ENCODE measurements at places on chromosomes 1 and 21.

DNA sequence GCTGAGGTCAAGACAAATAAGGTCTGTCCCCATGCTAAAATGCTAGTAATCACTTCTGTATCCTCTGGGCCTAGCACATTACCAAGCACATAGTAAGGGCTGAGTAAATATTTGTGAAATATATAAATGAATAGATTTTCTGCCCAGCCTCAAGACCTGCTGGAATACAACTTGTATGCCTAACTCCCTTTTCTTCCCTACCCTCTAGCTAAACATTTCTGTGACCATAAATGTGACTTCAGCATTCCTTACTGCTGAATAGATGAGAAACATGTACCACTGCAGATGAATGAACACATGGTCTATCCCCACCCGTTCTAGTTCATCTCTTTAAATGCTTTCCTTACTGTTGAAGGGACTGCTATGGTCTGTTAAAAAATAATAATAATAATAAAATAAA, 209.0 kb upstream of the HOOK1 start:
- no peak for DNase-seq

GRCh38 chr1:16172964-16173446, 17.1 kb upstream of the EPHA2 start:
- no peak for DNase-seq

- DNase-seq: no peak
Observed at GRCh38 chr1:243254233-243254926, 701 bp downstream of the CEP170 start.

DNA sequence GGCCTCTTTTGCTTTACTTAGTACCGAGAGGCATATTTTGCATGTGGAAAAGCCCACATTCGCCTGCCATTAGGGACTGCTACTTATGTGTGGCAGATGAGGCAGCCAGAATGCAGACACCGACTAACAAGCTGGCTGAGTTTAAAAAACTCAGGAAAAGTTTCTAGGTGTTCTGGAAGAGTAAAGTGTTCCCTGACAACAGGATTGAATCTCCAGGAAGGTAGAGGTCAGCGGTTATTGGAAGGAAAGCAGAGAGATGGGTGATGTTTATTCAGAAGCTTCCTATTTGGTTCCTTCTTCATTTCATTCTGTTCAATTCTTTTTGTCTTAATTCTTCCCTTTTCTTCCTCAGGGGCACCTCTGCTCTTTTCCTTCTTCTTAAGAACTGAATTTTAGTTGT, 206.9 kb upstream of the SNX7 start:
- DNase-seq: no peak

GRCh38 chr1:202268817-202269216, 72.9 kb downstream of the UBE2T start:
- DNase-seq: no peak

DNA sequence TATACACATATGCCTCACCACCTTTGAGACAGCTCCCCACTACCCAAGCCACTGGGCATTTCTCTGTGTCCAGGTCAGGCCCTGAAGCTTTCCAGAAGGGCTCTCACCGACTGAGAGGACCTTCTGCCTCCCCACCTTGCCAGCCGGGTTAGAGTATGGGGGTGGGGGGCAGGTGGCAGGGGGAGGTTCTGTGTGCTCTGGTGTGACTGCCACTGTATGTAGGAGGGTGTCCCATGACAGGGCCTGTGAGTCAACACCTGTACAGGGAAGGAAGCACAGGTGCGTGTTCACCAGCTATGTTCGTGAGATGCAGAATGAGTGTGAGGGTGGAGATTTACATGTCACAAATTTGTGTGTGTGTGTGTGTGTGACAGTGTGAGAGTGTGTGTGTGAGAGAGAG, 7.0 kb downstream of the AHDC1 start:
- DNase-seq: no peak

GRCh38 chr1:15246960-15247614, at the start of gene FHAD1:
FHAD1 (plus strand) TSS chr1:15247223; CDS start chr1:15251785, 4,562 bp downstream.
- no peak for DNase-seq

DNA sequence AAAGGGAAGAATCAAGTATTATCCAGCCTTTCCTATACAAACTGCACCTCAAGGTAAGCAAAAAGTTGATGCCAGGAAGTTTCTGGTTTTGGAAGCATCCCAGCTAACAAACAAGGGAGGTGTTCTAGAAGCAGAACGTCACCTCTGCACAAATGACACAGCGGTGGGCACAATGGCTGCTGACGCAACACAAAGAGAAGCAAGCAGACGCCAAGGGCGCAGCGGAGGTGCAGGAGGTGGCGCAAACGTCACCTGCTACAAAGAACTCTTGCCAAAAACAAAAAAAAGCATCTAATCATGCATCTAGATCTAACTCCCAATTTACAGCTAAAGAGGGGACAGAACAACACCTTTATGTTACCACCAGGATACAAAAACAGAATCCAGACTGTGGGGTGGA, 88.5 kb downstream of the NPHP4 start:
- no peak for DNase-seq

DNA sequence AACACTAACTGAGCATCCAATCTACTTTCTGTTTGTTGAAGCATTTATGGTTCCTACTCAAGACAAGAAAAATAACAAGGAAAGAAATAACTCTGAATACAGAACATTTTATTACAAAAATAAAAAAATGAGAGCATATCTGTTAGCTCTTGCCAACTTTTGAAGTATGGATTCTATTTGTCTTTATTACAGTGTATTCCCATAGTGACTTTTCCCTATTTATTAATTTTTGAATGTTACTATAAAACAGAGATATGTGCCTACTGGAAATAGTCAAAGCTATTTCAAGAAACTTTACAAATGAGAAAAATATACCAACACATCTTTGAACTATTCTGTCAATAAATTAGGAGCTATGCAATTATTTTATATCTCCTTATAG, 153.0 kb downstream of the HLX start:
- no peak for DNase-seq

DNA sequence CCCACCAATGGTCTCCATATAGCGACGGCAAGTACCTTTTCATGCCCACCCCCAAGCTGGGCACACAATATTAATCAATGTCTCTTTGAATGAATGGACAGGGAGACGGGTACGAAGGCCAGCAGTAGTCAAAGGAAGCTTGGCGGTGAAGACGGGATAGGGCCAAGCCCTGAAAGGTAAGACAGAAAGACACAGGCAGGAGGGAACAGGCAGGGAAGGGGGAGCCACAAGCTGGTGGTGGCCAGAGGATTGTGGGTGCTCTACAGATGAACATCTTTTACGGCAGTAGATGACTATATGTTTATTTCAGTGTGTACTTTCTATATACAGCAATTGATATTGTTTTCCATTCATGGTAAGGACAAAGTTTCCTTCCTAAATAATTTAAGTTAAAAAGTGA, 16.3 kb downstream of the CAPZB start:
- DNase-seq: no peak

- no peak for DNase-seq
Observed at GRCh38 chr1:154445040-154445472, 39.9 kb downstream of the IL6R start.

DNA sequence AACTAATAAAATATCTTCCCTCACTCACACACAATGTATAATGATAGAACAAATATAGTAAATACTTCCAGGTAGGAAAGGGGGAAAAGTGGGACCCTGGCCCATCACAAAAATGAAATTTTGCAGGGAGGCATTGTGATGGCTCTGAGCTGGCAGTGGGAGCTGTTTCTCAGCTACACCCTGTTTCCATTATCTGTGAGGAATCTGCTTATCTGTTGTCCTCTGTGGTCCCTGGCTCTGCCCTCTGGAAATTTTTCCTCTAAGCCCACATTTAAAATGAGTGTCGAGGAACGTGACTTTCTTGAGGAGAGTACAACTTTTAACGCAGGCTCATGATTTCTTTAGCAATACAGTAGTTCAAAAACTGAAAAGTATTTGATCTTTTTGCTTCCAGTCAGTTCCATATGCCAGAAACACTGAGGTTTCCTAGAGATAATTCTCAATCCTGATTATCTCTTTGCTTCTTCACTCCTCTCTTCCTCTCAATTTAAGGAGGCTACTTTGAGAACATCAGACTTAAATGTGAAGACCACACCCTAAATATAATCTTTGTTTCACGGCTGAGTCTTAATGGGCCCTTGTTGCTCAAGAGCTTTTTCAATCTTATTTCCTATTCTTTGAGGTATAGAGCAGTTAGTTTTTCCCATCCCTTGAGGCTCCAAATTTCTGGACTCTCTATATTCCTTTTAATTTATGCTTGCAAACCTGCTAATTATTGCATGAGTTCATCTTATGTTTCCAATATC, 5.0 kb upstream of the EEIG2 start:
- no peak for DNase-seq

DNA sequence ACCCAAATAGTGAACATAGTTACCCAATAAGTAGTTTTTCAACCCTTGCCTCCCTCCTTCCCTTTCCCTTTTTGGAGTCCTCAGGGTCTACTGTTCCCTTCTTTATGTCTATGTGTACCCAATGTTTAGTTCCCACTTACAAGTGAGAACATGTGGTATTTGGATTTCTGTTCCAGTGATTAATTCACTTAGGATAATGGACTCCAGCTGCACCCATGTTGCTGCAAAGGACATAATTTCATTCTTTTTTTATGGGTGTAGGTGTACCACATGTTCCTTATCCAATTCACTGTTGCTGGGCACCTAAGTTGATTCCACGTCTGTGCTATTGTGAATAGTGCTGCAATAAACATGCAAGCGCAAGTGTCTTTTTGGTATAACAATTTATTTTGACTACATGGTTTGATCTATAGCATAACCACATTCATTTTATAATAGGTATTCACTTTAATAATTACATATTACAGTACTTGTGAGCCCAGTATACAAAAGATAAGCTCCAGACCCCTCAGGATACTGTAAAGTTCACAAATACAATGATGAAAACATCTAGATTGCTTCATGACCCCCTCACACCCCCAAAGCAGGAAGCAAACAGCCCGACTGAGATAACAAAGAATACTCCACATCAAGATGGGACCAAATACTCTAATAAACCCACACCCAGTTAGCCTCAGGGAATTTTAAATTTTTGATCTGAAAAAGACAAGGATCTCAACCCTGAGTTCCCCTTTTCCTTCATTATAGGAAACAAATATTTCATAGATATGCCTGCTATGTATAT, 45.3 kb downstream of the PUM1 start:
- no peak for DNase-seq

- no peak for DNase-seq
Observed at GRCh38 chr1:63074321-63074720, 248.0 kb upstream of the FOXD3 start.

DNA sequence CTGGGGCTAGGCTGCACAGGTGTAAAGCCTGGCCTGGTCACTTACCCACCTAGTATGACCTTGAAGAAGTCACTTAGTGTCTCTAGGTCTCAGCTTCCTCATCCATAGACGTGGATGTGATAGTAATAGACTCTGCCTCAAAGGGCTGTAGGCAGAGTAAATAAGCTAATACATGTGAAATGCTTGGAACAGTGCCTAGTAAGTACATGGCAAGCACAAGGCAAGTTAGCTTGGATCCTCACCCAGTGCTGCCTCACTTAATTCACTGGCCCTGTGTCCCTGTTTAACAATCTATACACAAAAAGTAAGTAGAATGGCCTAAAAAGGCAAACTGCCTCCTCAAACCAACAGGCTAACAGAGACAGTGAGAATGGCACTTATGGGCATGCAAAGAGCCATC, 167.8 kb downstream of the PIGK start:
- no peak for DNase-seq

DNA sequence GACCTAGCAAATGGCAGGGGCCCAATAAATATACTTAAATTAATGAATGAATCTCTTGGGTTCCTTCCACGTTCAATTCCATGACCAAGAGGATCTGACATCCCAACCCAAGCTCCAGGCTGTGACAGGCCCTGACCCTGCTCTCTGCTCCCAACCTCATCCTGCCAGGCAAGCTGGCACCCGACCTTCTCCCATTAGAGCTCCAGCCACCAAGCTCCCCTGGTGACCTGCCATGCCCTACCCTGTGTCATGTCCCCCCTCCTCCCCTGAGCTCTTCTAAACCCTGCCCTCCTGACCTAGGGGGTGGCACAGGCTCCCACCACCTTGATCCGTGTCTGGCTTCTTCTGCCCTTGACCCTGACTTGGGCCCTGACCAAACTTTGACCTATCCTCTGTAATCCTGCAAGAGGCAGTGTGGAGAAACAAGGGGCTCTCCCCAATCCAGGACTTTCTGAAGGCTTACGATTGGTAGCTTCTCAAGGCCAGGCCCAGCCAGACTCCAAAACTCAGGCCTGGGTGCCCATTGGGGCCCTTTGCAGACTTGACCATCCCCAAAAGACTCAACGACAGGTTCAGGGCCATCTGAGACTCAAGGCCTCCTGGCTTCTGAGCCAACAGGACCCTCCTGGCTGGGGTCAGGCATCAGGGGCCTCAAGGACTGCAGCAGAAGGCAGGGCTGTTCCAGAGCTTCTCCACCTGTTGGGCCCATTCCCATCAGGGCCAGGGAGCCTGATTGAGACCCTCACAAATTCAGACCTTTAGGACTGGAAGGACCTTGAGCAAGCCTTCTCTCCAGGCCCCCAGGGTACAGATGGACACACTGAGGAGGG, 249.0 kb downstream of the PTPRU start:
- DNase-seq: no peak

DNA sequence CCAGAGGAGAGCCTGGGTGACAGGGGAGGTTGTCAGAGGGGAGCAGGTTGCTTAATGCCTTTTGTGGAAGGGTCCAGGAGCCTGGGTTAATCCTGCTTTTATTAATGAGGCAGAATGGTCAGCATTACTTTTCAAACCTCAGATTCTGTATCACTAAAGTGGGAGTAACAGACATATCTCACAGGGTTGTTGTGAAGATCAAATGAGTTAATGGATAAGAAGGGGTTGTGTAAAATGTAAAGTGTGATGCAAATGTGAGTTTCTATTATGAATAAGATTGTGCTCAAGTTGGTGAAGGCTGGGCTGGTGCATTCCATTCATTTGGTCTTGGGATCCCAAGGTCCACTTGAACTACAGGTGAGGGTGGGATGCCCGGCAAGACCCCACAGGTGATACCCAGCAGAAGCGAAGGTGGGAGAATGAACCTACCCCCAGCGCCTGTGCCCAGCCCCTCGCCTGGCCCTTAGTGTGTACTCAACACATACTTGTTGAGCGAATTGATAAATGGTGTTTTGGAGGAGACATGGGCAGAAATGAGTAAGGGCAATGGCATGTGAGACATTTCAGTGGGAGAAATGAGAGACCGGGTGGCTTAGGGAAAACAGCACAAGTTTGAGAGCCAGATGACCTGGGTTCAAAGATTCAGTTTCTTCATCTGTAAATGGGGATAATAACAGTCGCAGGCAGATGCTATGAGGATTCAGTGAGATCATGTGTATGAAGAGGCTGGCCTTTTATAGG, 6.2 kb downstream of the SLC26A9 start:
- no peak for DNase-seq
